ENCODE measurements at places on chromosomes 16 and 17.

DNA sequence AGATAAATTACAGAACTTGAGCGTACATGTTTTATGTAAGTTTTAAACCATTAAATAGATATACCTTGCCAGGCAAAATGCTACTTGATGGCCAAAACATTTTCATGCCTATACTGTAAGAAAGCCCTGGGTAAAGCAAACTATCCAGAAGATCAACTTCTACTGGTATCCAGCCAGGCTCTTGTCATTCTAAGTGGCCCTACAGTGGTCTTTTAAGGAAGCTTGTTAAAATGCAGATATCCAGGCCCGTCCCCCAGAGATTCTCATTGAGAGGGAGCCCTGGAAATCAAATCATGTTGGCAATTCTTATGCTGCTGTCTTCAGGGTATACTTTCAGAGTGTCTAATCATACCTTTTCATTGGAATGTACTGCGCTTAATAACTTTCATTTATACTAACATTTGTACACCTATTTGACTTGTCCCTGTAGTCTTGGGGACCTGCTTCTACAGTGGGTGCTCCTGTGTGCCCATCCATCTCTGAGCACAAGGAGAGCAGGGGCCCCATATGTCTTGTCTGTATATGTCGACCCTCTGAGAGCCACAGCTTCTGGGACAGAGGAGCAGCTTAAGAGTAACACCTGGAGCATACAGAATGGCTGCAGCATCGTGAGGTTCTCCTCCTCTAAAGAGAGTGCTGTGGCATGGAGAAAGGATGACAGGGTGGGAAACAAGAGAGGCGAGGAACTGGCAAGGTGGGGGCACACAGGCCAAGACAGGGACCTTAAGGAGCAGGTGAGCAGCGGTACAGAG, 43.6 kb upstream of the ANKFY1 start:
- DNase-seq, result no peak

GRCh38 chr17:12627177-12627629, 38.5 kb upstream of the MYOCD start:
- no peak for DNase-seq

DNA sequence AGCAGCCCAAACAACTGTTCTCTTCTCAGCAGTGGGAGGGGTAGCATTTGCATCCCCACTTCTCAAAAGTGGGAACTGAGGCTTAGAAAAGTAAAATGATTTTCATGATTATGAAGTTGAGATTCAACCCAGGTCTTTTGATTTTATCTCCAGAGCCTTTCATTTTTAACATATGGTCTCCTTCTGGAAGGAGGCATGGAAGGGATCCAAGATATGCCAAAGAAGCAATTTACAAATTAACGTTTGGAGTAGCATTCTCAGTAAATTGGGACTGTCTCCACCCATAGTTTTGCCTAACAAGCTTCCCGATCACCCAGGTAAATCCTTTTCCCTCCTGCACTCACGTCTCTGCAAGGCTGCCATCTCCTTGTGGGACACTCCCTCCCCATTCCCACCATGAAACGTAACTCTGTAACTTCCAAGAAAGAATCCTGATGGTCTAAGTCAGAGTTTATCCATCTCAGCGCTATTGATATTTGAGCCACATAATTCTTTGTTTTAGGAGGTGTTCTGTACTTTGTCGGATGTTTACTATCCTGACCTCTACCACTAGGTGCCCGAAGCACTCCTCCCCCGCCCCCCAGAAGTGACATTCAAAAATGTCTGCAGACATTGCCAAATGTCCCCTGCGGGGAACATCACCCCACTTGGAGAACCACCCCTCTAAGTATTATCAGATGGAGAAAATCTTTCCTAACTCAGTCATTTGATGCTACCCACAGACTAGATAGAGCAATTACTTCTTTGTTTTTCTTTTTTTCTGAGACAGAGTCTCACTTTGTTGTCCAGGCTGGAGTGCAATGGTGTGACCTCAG, 32.9 kb upstream of the NFAT5 start:
- DNase-seq, result no peak

DNA sequence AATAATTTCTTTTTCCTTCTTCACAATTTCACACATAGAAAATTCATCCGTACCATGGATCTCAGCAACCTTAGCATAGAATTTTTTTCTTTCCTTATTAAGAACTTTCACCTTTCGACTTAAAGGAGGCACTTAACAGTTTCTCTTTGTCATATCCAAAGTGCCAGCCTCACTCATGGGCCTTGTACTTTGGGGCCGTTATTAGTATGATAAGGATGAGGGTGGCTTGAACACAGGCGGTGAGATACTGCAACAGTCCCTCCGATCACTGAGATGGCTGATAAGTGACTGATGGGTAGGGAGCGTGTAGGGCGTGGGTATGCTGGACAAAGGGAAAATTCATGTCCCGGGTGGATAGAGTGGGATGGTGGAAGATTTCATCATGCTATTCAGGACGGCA, 85.3 kb downstream of the OR1D5 start:
- DNase-seq, result no peak

GRCh38 chr17:78976907-78977680, 2.6 kb downstream of the LGALS3BP start:
- DNase-seq, result no peak
